ENCODE measurements at places on chromosomes 13 and 19.

DNA sequence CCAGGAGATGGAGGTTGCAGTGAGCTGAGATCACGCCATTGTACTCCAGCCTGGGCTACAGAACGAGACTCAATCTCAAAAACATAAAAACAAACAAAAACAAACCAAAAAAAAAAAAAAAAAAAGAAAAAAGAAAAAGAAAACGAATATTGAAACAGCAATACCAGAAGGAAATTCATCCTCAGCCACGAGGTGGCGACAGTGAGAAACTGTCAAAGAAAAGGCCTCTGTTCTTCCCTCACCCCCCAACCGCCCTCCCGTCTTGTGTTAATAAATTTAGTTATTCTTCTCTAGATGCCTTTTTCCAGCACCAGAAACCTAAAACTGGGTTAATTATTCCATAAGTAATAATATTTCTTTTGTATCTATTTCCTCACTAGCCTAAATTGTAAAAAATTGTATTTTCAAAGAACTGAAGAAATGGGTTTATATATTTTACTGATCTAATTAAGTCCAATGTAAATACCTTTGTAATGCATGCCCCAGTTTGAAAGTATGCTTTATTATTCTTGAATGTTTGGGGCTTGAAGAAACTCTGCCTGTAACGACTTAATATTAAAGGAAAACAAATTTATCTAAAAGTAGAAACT is 38.6 kb downstream of the LIG4 start:
- no peak for DNase-seq

DNA sequence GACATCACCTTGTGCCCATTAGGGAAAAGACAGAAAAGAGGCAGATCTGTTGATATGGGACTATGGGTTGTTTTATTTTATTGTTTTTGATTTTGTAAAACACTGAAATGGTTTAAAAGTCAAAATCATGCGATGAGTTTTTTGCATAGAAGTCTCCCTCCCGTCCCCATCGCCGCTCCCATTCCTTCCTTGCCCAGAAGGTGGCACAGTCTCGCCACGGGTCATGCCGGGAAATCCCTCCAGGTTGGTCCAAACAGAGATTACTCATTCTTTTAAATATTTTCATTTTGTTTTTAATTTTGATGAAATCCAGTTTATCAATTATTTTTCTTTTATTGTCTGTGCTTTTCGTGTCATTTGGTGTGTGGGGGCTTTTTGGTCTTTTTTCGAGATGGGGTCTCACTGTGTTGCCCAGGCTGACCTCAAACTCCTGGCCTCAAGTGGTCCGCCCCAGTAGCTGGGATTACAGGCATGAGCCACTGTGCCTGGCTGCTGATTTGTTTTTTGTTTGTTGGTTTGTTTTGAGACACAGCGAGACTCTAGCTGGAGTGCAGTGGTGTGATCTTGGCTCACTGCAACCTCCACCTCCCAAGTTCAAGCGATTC is 9.2 kb downstream of the PGPEP1 start:
- peak; percentile 18 for DNase-seq

DNA sequence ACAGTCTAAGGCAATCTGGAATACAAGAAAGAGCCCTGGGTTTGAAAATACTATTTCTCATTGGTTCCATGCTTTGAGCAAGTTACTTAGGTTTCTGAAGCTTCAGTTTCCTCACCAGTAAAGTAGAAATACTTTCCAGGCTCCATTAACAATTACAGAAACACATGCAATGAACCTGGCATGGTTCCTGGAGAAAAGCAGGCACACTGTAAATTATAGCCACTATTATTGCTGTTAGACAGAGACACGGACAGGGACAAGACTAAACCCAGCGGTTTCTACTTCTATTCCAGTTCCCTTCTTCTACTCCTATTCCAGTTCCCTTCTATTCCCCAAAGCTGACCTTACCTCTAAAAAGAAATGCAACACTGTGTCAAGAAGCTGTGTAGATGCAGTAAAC is 41.2 kb downstream of the MIPEP start:
- no peak for DNase-seq

- no peak for DNase-seq
Observed at GRCh38 chr13:22061806-22062391, 391.0 kb downstream of the FGF9 start.

DNA sequence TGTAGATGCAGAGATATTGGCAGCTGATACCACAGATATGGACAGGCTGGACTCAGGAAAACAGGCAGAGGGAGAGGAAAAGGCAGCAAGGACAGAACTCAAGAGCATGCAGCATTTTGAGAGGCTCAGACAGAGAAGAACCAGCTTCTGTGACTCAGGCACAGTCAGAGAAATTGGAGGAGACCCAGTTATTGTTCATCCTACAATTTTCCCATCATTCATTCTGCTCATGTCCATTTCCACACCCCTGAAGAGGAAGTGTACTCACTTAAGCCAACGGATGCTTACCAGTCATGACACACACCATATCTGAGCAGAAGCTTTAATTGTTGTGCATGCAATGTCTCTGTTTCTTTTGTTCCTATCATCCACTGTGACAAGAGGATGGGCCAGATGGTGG is 359.8 kb upstream of the HTR2A start:
- DNase-seq = peak; percentile 67
